Activated T-helper 2 cell treated with anti-CD3 and anti-CD28 coated beads, Interferon-gamma antibody, Interleukin-2, Interleukin-4, amounts not matched to agents 10 μg/mL and 5 μg/mL and 100 μg/mL, durations not matched to agents 14 hours and 24 hours and 36 hours (primary cell): ENCODE measurements at places on chromosomes 2 and 18. TPM values are rescaled to one million over a fixed set of nuclear protein-coding genes. Genes with fewer than 3 reads are reported as not detected.

- DNase-seq = no peak
Observed at GRCh38 chr2:132419941-132420340, 3.3 kb downstream of the GPR39 start.

Gene ARHGAP28
- not detected in 2 replicates for total RNA-seq

Gene CDCA7
- 128 and 129 TPM in 2 replicates for total RNA-seq

Gene FAM110C
- total RNA-seq = 5.3 and 5.7 TPM in 2 replicates

DNA sequence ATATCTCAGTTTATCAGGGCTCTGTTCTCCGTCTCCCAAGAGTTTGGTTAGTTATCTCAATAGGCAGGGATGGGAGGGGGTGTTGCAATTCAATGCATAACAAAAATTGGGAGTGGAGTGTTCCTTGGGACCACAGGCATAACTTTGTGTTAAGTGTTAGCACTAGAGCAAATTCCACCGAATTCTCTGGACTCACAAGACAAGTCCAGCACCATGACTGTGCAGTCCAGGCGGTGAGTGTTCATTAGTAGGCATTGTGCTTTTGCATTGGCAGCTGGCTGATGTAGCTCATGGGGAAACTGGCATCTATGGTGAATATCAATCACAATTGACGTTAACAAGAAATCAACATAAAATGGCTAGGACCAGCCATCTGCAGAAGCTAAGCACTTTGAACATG, 79.0 kb upstream of the CABLES1 start:
- DNase-seq = no peak

Gene TIMM21
- 48.3 and 50.0 TPM in 2 replicates for total RNA-seq

DNA sequence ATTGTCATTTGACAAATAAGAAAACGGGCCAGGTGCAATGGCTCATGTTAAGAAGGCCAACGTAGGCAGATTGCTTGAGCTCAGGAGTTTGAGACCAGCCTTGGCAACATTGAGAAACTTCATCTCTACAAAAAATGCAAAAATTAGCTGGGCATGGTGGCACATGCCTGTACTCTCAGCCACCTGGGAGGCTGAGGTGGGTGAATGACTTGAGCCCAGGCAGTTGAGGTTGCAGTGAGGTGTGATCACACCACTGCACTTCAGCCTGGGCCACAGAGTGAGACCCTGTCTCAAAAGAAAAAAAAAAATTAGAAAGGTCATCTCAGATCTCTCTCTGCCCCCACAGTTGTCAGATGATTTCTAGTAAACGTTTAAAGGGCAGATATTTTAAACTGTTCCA, 4.4 kb downstream of the SESTD1 start:
- DNase-seq = no peak

DNA sequence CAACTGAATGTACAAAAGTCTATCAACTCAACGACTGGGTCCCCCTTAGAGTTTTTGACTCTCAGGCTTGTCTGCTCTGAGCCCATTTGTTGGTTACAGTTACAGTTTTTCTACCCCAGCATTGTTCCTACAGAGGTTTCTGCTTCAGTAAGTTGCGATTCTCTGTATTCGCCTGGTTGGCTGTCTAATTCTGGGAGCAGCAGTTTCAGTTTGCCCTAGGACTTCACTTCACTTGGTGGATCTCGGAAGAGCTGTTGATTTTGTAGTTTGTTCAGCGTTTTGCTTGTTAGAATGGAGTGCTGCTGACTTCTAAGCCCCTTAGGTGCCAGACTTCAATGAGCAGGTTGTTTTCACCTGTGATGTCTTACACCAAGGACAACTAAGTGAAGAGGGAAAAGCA, 296.5 kb upstream of the EPAS1 start:
- no peak for DNase-seq

Gene ANKRD30BL
- total RNA-seq = not detected in 2 replicates

GRCh38 chr2:191122638-191123294, 28.0 kb downstream of the STAT4 start:
- no peak for DNase-seq

GRCh38 chr2:223041527-223042109, 10.4 kb upstream of the KCNE4 start:
- no peak for DNase-seq

- no peak for DNase-seq
Observed at GRCh38 chr18:24027156-24027827, 12.7 kb downstream of the TTC39C start.

DNA sequence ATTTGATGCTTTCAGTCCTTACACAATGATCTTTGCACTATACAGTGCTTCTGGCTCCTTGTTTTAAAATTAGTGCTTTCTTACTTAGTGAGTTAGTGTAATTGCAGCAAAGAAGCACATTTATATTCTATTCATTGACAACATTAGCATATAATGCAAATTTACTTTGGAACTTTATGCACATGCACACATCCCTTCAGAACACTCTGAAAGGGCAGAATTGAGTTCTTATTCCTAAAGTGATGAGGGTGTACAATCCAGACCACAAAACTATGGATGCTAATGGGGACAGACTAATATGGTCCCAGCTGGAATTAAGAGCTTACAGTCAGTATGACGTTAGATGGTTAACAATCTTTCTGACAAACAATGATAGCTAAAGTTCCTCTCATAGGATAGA, 127.1 kb downstream of the RBMS1 start:
- DNase-seq = no peak

GRCh38 chr2:208042041-208042440, 16.7 kb upstream of the PLEKHM3 start:
- DNase-seq = no peak

DNA sequence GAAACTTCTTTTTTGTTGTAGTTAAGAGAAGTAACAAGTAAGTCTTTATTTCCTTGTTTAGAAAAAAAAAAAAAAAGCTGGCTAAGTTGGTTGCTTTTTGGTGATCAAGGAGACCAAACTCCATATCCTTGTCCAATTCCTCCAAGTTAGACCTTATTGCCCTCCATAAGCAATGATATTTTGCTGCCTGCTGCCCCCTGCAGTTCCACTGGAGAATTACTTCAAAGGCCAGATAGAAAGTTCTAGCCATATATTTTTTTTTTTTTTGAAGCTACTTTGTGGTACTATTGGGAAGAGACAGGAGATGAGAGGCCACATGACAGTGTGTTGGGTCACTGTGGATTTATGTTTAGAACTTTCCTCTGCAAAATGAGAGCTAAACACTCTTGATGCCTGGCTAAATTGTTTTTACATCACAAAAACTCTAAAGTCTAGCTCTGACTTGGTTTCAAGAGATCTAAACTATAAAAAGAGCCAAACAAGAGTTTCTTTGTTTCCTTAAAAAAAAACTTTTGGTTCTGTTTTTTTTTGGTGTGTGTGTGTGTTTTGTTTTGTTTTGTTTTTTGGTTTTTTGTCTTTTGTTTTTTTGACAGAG, 80.7 kb upstream of the RASGRP3 start:
- DNase-seq = peak; percentile 33

Gene PTH2R
- total RNA-seq = 0.07 and 0.14 TPM in 2 replicates

GRCh38 chr18:68944330-68944729, 146.4 kb downstream of the CCDC102B start:
- DNase-seq = no peak

DNA sequence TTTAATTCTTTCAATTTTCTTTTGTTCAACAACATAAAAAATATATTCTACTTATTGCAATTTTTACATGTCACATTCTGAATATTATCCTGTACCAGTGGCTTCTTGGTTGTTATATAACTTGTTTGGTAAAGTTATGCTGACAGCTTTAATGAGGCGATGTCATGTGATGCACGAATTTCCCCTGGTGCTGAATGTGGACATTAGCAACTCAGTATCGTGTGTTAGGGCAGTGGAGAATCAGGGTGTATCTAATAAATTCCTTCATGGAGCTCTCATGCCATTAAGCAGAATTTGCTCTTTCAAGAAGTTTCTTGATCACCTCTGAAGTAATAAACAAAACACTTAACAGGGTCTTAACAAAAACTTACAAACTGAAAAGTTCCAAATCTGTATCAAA, 99.6 kb upstream of the DNMT3A start:
- DNase-seq = no peak

- DNase-seq = no peak
Observed at GRCh38 chr2:99573634-99574251, 83.9 kb upstream of the REV1 start.

GRCh38 chr2:160293391-160294091, 93.5 kb upstream of the ITGB6 start:
- no peak for DNase-seq

DNA sequence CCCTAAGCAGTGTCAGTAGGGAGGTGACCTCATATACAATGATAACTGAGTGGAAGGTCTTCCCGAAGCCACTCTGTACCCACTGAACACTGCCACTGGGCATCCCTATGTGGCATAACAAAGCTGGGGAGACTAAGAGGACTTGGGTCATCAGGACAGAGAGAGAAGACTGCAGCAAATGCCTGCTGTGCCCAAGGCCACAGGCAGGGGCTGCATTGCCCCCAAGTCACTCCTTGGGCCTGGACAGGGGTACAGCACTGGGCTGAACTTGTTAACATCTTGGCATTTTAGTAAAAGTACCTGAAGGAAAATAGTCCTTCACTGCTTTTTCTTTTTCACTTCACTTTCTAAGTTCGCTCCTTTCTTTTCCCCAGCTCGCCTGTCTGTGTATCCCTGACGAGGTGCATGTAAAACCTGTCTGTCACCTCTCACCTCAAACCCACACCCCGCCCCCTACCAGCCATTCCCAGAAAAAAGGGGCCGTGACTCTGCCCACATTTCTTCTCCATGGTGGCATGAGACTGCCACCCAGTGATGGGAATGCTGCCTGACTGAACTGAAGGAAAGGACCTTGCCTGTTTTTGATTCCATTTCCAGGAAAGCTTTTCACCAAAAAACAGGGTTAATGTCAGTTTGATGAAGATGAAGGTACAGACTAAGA, 62.9 kb downstream of the MTHFD2 start:
- DNase-seq = no peak

GRCh38 chr2:7709907-7710306, 792.7 kb downstream of the RNF144A start:
- DNase-seq = no peak

DNA sequence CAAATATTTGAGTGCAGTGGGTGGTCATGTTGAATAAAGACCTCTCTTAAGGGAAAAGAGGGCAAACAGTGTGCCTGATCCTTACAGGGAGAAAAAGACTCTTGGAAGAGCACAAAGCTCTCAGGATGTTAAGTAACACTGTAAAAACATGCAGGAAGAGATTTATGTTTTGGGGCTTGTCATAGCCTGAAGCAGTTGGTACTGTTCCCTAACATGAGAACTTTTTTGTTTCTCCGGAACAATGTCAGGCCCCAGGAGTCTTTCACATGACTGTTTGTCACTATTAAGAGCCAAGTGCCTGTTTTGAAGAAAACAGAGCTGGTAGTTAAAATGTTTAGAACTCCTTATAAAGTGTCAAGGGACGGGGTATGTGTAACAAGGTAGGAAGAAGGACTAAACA, 83.7 kb upstream of the B3GNT2 start:
- DNase-seq = no peak

- no peak for DNase-seq
Observed at GRCh38 chr2:227152093-227152766, 11.8 kb downstream of the COL4A4 start.

- DNase-seq = no peak
Observed at GRCh38 chr18:62312851-62313250, 12.3 kb upstream of the TNFRSF11A start.

DNA sequence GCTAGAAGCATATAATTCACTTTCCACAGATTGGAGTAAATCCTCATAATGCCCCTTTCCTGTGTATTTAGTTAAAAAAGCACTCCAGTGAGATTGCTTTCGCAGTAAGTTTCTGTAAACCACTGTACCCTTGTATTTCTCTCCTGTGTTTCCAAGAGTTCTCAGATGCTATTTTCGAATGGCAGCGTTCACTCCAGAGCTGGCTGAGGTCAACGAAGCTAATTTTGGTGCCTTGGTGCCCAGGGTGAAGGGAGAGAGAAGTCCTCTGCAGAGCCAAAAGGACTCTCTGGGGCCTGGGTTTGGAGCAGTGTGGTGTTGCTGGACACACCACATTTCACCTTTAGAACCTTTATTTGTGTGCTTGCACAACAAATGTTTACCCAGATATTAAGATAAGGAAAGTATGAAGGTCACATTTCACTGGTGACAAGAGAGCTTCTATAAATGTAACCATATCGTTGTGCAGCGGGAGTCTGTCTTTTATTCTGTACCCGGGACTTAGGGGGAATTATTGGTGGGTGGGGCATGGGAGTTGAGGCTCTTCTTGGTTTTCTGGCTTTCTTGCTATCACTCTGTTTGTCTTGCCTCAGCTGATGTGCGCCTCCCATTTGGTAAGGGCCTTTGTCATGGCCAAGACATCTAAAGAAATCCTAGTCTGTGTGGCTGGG, 9.9 kb downstream of the EPAS1 start:
- DNase-seq = no peak

Gene POTEI
- not detected in 2 replicates for total RNA-seq

Gene LYPD6
- not detected in 2 replicates for total RNA-seq

Gene HOXD4
- not detected in 2 replicates for total RNA-seq

GRCh38 chr2:31694444-31694843, 113.7 kb upstream of the SRD5A2 start:
- DNase-seq = no peak

Gene MAPK4
- not detected in 2 replicates for total RNA-seq

Gene GPR35
- 24.9 and 27.4 TPM in 2 replicates for total RNA-seq

DNA sequence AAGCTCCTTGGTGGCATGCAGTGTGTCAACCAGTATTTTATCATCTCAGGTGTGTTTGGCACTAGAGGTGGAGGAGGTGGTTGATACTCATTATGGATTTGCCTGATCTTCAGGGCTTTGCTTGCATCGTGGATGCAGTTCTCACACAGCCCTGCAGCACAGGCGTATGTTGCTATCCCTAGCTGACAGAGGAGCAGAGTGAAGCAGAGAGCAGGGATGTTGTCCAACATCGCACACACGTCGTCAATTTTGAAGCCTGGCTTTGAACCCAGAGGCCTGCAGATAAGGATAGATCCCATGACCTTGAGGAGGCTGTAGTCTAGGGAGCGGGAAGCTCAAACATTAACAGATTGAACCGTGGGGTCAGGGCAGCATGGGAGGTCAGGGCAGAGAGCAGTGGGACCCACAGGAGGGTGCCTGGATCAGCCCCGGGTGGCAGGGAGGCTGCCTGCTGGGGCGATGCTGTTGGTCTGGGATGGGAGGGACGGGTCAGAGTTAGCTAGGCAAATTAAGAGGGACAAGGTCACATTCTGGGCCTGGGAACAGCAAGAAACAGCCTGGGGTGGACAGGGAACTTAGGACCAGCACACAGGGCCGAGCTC, 4.2 kb downstream of the RNF144A start:
- DNase-seq = no peak

- DNase-seq = peak; percentile 42
Observed at GRCh38 chr2:26577442-26578112, 63.6 kb downstream of the CIB4 start.

GRCh38 chr2:224039080-224039769, at the start of gene SERPINE2:
SERPINE2 (minus strand) TSS chr2:224039286; CDS start chr2:224001900, 37,386 bp downstream.
- DNase-seq = peak; percentile 39

Gene CAPN14
- total RNA-seq = 0.18 and 0.27 TPM in 2 replicates

Gene CROCC2
- not detected in 2 replicates for total RNA-seq
